ENCODE measurements at places on chromosomes 4 and X.
A peak's percentile ranks its signal among the peaks of the same experiment; 100 is the strongest.

DNA sequence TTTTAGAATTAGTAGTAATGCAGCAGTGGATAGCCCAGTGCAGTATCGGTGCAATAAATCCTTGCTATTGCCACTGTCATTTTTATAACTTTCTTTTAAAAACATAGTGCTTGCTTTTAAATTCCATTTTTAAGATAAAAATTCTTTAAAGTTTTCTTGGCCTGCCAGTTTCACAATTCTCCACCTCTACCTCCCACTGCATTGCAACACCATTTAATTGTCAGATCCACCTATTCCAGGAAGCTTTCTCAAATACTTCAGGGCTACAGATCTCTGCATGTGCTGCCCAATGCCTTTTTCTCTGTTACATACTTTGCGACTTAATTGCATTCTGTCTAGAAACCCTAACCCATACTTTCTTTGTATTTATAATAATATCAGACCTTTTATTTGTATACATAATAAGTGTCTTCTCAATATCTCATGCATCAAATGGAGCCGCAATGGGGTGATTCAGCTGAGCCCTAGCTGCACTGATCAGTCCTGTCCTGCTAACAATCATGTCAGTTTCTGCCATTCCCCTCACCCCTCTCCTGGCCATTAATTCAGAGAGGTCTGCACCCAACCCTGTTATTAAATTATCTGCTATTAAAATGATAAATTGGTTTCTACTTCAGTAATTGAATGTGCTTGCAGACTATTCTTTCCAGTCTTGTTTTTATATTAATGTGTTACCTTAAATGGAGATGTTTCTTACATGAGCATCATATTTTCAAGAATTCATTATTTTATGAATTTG is 193.1 kb downstream of the SLIT2 start:
- DNase-seq: no peak

GRCh38 chr4:136124251-136124745 is 1408.0 kb downstream of the PCDH18 start:
- DNase-seq: no peak

DNA sequence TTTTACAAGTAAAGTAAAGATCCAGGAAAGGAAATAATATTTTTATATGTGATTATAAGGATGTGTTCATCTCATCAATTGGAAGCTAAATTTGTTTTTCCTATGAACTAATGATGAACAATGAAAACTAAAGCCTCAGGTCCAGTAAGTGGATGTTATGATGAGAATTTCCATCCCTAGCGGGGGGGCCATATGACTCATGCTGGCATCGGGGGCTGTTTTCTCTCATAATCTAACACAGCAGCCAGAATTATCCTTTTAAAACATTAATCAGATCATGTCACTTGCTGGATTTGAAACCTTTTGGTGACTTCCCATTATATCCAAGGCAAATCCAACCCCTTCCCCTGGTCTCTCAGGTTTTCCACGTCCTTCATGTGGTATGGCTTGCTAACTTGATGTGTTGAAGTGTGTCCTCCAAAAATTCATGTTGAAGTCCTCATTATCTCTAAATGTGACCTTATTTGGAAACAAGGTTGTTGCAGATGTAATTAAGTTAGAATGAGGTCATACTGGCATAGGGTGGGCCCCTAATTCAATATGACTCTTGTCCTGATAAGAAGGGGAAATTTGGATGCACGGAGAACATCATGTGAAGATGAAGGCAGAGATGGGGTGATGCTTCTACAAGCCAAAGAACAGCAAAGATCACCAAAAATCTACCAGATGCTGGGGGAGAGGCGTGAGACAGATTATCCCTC is 96.8 kb downstream of the AKAP4 start:
- no peak for DNase-seq

- DNase-seq: peak; percentile 38
Observed at GRCh38 chr4:80036949-80037685, 35.9 kb downstream of the ANTXR2 start.

GRCh38 chrX:10280071-10280470 is 123.3 kb downstream of the CLCN4 start:
- DNase-seq: no peak

DNA sequence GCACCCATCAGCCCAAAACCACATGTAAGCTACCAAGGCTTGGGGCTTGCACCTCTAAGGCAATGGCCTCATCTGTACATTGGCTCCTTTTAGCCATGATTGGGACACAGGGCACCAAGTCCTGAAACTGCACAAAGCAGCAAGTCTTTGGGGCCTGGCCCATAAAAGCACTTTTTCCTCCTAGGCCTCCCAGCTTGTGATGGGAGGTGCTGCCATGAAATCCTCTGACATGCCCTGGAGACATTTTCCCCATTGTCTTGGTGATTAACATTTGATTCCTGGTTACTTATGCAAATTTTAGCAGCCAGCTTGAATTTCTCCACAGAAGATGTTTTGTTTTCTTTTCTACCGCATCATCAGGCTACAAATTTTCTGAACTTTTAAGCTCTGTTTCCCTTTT is 58.5 kb upstream of the PABPC4L start:
- DNase-seq: no peak

DNA sequence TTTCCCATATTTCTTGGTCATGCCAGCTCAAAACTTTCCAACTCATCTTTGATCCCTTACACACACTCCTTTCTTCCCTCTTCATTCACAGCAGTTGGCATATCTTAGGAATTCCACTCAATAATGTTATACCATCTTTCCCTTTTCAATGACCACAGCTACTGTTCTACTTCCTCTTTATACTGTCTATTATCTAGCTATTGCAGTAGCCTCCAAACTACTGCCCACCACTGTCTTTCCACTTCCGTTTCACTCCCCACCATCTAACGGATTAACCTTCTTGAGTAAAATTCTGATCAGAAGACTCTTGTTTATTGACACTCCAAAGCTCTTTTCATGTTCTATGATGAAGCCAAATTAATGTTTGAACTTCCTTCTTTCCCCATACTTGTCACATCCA is 55.8 kb downstream of the ADAMTS3 start:
- DNase-seq: no peak

GRCh38 chr4:170497689-170498088 is 407.9 kb upstream of the AADAT start:
- no peak for DNase-seq

GRCh38 chr4:1684506-1685234 is 557 bp upstream of the FAM53A start:
- no peak for DNase-seq

DNA sequence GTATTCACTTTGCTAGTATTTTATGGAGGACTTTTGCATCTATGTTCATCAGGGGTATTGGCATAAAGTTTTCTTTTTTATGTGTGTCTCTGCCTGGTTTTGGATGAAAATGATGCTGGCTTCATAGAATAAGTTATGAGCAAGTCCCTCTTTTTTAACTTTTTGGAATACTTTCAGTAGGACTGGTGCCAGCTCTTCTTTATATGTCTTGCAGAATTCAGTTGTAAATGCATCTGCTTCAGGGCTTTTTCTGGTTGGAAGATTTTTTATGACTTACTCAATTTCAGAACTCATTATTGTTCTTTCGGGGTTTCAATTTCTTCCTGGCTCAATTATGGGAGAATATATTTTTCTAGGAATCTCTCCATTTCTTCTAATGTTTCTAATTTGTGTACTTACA is 9.1 kb upstream of the CSN2 start:
- DNase-seq: no peak

DNA sequence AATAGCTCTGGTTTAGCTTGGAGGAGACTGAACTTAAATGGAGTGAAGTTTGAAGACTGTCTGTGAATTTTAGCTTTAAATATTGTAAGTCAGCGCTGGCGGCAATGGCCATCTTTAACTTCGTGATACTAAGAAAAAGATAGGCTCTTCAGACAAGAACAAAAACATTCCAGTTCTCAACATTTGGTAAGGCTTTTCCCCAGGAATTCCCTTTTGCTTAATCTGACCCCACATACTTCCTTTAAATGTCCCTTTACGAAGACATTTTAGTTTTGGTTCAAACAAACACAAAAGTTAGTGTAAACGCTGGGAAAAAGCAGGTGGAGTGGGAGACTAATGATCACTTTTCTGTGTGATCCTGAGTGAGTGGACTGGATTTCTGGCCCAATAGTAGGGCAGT is 106.2 kb downstream of the MAML3 start:
- DNase-seq: no peak

GRCh38 chr4:38603652-38604051 is 60.3 kb upstream of the KLF3 start:
- no peak for DNase-seq

GRCh38 chr4:128385683-128386304 is 98.2 kb upstream of the PGRMC2 start:
- no peak for DNase-seq

GRCh38 chr4:86926435-86927086 is 8.2 kb upstream of the AFF1 start:
- no peak for DNase-seq

DNA sequence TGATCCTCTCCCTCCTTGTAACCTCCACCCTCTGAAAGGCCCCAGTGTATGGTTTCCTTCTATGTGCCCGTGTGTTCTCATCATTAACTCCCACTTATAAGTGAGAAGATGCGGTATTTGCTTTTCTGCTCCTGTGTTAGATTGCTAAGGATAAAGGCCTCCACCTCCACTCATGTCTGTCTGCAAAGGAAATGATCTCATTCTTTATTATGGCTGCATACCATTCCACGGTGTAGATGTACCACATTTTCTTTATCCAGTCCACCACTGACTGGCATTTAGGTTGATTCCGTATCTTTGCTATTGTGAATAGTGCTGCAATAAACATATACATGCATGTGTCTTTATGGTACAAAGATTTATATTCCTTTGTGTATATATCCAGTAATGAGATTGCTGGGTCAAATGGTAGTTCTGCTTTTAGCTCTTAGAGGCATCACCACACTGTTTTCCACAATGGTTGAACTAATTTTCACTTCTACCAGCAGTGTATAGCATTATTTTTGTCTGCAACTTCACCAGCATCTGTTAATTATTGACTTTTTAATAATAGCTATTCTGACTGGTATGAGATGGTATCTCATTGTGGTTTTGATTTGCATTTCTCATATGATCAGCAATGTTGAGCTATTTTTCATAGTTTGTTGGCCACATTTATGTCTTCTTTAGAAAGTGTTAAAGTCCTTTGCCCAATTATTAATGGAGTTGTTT is 1030.9 kb downstream of the FSTL5 start:
- no peak for DNase-seq

DNA sequence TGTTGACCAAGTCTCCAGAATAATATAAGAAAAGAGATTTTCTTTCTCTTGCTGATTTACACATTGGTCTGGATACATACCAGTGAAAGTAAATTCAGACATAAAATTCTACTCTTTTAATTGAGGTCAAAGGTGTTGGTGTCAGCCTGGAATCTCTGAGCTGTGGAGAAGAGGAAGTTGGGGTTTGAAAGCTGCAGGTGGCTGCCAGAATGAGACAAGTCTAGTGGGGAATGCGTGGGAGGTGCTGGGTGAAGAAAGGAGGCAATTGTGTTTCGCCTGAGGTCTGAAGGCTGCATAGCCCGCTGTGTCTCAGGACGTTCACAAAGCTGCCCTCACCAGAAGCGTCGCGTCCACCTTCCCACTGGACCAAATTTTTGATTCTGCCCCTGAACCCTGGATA is 31.2 kb downstream of the PHEX start:
- DNase-seq: no peak

DNA sequence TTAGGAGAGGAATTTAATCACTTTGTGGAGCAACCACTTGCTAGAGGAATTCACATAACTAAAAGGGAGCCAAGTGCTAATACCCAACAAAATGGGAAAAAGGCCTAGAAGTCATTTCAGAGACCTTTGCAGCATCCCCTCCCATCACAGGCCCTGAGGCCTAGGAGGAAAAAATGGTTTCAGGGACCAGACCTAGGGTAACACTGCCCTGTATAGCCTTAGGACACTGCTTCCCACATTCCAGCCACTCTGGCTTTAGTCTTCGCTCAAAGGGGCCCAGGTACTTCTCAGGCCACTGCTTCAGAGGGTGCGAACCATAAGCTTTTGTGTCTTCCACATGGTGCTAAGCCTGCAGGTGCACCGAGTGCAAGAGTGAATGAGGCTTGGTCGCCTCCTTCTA is 19.1 kb downstream of the SPANXN2 start:
- no peak for DNase-seq

- peak; percentile 35 for DNase-seq
Observed at GRCh38 chr4:53777244-53777984, 186.1 kb upstream of the LNX1 start.

DNA sequence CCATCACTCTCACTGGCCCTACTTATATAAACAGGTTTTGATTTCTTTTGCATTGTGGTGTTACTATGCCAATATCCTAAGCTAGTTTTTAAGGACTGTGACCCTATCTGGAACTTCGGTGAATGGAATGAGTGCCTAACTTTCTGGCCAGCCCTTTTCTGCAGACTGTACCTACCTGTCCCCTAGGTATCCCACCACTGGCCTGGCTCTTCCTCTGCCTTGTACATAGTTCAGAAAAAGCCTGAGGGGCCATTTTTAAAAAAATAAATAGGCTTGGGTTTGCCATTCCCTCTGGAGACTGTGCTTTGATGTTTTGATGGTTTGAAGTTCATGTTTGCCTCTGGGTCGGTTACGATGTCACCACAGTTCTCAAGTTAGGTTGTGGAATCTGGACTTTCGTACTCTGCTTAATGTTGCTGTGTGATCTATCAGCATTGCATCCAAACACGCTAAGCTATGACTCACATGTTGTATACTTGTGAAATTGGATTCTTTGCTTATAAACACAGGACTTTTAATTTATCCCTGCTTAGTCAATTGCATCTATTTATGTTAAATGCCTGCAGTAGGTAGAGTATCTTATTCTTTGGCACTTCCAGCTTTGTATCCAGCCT is 182.0 kb downstream of the ANKRD50 start:
- peak; percentile 32 for DNase-seq

- DNase-seq: no peak
Observed at GRCh38 chr4:116639070-116639577, 446.3 kb downstream of the TRAM1L1 start.

DNA sequence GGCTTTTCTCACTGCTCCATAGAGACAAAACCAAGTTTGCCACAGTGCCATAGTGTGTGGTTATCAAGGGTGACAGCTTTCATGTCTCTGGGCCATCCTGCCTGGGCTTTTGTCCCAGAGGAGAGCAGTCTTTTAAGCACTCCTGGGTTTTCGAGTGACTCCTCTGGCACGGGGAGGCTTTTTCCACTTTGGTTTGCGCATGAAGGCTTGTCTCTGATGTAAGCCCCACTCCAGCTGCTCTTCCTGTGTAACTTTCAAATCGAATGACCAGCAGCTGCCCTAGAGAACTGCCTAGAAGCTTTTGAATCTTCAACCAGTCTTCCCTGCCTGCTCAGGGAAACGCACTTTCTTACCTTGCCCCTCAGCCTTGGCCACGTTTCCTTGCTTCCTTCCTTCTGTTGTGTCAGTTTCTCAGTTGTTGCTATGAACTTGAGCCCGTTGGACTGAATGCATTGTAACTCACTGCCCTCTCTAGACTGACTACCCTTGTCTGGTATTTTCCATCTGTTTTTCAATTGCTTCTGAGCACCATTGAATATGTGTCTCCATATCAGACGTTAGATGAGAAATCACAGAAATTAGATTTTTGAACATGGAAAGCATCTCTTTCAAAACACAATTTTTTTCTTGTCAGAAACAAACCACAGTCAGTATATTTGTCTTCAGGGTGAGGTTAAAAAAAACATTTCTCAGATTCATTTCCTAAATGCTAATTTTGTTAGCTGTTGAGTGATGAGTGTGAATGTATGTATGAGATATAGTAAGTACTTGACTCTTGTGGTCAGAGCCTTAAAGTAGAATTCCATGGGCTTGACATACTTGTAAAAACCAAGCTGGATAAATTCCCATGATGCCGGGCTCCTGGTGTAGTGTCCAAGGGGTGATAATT is 45.3 kb downstream of the SLC9A6 start:
- no peak for DNase-seq

GRCh38 chrX:109390556-109390955 is 91.3 kb downstream of the GUCY2F start:
- no peak for DNase-seq

GRCh38 chr4:84691170-84691691 is 108.3 kb downstream of the CDS1 start:
- DNase-seq: peak; percentile 64

All from HFF-Myc (cell line).